Skin of body (tissue), 3 donors: ENCODE measurements at places on chromosomes 4 and X.

GRCh38 chr4:74123065-74123728 is 24.2 kb upstream of the CXCL2 start:
- DNase-seq = no peak

- DNase-seq = no peak
Measured at GRCh38 chr4:84606645-84607044, 23.7 kb downstream of the CDS1 start.

GRCh38 chr4:159871141-159871540 is 768.3 kb downstream of the RAPGEF2 start:
- no peak for DNase-seq

DNA sequence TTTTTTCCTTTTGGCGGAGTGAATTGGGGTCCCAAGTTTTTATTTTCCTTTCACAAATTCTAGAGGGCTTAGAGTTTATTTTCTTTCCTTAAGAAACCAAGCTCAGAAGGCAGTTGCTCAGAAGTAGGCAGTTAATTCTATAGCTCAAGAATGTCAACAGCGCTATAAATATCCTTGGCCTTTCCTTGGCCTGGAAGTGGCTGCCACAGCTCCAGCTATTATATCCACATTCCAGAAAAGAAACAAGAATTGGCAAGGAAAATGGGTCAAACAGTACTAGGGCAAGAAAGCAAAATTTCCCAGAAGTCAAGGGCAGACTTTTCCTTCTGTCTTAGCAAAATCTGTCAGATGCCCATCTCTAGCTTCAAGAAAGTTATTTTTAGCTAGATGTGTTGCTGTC is 31.0 kb downstream of the SLC10A6 start:
- DNase-seq = no peak

DNA sequence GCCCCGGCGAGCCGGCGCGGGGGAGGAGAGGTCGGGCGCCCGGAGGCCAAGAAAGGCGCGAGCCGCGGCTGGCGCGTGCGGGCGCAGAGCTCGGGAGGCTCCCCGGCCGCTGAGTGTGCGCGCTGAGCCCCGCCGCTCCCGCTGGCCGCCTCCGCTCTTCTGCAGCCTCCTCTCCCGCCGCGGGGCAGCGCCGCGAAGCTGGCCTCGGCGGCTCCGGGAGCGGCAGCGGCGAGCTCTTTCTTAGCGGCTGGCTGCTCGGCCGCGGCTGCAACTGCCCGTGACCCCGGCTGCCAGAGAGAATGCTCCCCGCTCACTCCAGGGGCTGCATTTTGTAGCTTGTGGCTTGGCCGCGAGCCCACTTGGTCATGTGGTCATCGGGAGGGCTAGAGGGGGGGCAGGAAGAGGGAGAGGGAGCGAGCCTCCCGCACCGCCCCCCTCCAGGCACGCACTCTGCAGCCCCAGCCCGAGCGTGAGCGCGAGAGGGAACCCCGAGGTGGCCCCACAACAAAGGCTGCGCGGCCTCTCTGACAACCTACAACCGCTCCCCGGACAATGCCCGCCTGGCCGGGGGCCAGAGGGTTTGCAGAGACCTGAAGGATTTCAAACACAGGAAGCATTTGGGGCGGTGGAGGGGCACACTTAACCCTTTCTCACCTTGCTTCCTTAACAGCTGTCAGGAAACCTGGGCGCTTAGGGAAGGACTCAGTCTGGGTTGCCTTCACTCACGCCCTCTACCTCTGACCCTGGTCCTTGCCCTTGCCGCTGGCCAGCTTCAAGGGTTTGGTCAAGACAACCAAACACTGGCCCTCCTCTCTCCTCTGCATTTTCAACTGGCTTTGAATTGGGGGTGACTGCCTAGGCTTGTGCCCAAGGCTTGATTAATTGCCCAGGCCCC is at the start of gene APLN:
Gene APLN, minus strand, starts transcription at position 305 of the 895 bp plus-strand sequence. CDS start 326 bp downstream, outside the sequence.
- no peak for DNase-seq

DNA sequence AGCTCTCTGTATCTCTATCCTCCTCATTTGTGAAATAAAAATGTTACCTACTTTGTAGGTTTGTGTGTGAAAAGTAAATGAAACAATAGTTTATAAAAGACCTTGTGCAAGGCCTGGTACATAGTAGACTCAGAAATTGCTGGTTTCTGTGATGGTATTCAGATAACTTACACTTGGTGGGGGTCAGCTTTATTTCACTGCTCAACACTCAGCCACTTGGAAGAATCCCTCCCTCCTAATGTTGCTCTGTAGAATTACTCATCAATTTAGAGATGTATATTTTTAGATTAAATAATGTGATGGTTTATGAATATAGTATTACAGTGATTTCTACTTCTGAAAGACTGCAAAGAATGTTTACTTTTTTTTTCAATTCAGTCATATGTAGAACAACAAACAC is 32.7 kb downstream of the SMARCAD1 start:
- DNase-seq = no peak

- no peak for DNase-seq
Measured at GRCh38 chr4:71138007-71138615, 144.7 kb downstream of the DCK start.

GRCh38 chr4:100492129-100492528 is 25.7 kb downstream of the EMCN start:
- DNase-seq = no peak

- DNase-seq = no peak
Measured at GRCh38 chr4:3343358-3343757, 50.5 kb downstream of the RGS12 start.

DNA sequence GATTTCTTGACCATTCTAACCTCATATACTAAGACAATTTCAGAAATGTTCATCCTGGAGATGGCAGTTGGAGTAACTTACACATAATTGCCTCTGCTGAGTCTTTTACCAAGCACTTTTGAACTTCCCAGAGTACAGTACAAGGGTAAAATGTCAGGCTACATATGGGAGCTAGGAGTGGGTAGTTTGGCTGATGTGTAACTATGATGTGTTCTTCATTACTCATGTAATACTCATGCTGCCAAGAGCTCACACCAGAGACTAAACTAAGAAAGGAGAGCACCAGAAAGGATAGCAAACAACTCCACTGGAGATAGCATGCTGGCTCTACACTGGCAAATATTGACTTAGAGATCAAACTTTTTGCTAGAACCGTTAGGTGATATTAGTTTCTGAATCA is 194.0 kb downstream of the PDGFRA start:
- DNase-seq = no peak

GRCh38 chrX:23292988-23293651 is 41.5 kb upstream of the PTCHD1 start:
- DNase-seq = no peak

DNA sequence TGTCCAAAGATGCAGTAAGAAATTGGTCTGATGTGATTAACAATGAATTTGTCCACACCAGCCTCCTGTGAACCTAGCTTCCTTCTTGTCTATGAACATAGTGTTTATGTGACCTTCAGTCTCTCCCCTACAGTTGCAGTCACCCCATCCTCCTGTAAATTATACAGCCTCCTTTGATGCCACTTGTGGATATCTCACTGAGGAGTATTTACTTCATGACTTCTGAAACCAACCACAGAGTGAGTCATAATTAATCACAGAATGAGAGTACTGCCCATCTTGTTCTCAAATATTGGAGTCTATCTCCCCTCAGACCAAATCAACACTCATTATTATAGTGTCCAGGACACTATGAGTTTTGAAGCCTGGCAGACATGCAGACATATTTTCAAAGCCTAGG is 27.3 kb upstream of the XAGE2 start:
- no peak for DNase-seq

- no peak for DNase-seq
Measured at GRCh38 chr4:96713271-96713850, 873.5 kb downstream of the PDHA2 start.

DNA sequence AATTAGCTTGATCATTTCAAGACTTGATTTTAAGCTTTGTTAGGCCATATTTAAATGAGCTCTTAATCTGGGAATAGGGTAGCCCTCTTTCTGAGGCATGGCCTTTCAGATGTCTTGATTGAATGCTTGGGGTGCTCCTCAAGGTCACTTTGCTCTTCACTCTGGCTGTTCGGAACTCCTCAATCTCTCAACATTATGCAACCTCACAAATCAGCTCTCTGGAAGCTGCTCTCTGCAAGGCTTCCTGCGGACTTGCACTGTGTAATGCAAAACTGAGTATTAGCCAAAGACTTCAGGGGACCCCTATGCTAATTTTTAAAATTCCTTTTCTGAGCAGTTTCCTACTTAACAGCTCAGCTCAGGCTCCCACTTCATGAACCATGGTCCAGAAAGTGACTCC is 398.3 kb downstream of the PRDM5 start:
- DNase-seq = no peak

GRCh38 chr4:40976343-40976742 is 226.6 kb downstream of the NSUN7 start:
- peak; percentile 42 for DNase-seq
